ENCODE measurements at places on chromosomes 4 and X.

DNA sequence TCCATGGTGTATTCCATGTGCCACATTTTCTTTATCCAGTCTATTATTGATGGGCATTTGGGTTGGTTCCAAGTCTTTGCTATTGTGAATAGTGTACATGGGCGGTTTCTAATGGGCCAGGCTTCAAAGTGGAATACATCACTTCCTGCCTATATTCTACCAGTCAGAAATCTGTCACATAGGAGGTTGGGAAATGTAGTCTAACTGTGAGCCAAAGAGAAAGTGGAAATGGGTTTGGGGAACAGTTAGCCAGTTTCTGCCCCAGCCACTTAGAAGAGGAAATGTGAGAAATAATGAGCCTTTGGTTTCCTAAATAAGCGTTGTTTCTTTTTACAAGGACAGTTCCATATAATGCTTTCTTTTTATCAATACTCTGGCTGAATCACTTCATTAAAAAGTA is 85.1 kb upstream of the AP1S2 start:
- DNase-seq = no peak

- DNase-seq = no peak
Observed at GRCh38 chr4:124636788-124637187, 75.7 kb downstream of the ANKRD50 start.

- DNase-seq = no peak
Observed at GRCh38 chr4:167715176-167715575, 377.2 kb upstream of the ANXA10 start.

GRCh38 chr4:88215351-88215750 is 56.9 kb upstream of the ABCG2 start:
- DNase-seq = no peak

GRCh38 chr4:69075061-69075792 is 21.0 kb upstream of the UGT2B7 start:
- no peak for DNase-seq

Data from activated T-cell treated with anti-CD3 and anti-CD28 coated beads, Interleukin-2, amount 50 U/mL, for 4 hours (primary cell).